ENCODE measurements at places on chromosomes 7 and 10.

DNA sequence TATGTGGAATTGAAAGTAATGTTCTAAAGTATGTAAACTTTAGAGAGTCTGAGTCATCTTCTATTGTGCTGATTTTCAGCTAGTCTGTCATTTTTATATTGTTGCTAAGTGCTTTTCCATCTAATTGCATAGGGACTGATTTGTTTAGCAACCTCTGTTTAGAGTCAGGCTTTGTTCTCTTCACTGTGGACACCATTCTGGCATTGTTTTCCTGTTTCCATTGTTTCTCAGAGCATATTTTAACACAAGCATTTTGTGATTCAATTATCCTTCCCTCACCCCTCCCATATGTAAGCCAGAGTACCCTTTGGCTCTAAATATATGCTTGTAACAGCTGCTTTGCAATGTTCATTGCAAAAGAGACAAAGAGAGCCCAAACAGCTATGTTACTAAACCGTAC is 748.4 kb upstream of the PHF14 start:
- no peak for DNase-seq

- DNase-seq, result no peak
Measured at GRCh38 chr7:122511268-122511667, 187.6 kb downstream of the RNF133 start.

DNA sequence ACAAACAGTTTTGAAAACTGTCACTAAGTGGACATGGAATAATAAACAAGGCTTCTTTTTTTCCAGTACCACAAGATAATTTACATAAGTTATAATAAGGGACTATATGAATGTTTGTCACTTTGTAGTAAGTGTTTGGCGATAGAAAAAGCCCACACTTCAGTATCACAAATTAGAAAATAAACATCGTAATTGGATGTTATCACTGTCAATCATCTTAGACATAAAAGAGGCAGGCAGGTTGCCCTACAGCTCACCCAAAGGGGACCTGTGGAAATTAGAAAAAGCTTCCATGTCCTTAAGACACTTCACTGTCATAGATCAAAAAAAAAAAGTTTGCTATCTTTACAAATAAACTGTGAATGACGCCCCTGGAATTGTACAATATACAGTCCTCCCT is 3.6 kb upstream of the NOC3L start:
- no peak for DNase-seq

DNA sequence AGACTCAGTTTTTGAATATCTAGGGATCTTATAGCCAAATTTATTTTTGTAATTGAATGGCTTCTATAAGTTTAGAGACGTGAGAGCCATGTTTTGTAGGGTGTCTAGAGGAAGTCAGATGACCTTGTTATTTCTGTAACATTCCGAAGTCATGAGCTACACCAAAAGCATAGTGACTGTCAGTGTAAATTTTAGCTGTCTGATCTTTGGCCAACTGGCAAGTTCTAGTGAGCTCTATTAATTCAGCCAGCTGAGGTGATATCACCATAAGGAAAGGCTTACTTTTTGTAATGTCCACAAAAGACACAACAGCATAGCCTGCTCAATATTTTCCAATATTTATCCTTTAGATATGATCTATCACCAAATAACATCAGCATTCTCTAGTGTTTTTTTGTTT is 9.9 kb upstream of the NT5C3A start:
- DNase-seq, result no peak

DNA sequence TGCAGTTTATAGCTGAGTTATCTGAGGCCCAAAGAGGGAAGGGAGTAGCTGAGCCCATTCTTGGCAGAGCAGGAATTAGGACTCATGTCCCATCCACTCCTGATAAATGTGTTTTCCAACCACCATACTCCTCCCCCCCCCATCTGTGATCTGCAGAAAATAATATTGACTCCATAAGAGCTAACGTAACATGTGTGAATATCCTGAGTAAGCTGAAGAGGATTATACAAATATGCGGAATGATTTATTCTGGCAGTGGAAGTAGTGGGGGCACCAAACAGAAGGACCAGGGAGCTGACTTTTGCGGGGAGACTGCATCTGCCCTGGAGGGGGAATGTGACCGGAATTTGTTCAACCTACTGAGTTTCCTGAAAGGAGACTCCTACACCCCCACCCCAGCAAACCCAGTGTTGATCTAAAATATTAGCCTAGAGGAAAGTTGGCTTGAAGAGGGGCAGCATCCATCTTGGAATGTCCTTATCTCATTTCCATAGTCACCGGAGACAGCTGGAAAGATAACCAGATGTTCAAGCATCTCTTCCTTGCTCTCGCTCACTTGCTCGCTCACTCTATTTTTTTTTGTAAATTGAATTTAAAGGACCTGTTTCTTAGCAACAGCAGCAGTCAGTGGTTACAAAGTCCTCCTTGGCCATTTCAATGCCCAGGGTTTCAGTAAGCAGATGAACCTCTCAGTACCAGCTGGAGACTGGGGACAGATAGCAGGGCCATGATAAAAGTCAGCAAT is 114.7 kb downstream of the RPS24 start:
- DNase-seq, result no peak

DNA sequence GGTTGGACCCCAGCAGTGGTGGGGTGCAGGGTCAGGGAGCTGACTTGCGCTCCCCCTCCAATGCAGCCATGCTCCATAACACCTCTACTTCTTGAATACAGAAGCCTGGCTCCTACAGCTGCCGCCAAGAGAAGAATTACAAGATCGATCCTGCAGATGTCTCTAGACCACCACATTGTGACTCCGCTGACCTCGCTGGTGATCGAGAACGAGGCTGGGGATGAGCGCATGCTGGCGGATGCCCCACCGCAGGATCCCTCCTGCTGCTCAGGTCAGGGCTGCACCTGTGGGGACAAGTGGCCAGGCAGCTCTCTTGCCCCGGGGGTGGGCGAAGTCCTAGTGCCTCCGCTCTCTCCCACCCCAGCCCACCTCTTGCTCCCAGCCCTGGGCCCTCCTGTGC is 31.7 kb downstream of the ITIH2 start:
- DNase-seq, result no peak

- DNase-seq, result peak; percentile 24
Measured at GRCh38 chr10:99555825-99556523, 23.2 kb downstream of the NKX2-3 start.

DNA sequence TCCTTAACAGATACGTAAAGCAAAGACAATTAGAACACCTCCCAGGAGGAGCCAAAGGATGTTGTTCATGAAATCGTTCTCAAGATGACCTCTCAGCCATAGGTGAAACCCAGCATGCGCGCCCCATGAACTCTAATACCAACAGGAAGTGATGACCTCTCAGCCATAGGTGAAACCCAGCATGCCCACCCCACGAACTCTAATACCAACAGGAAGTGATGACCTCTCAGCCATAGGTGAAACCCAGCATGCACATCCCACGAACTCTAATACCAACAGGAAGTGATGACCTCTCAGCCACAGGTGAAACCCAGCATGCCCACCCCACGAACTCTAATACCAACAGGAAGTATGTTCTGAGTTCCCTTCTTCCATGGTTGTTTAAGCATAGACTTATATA is 205.2 kb upstream of the ADARB2 start:
- no peak for DNase-seq

- DNase-seq, result no peak
Measured at GRCh38 chr7:37363536-37364491, 84.8 kb downstream of the ELMO1 start.

- no peak for DNase-seq
Measured at GRCh38 chr7:48042216-48042615, 6.9 kb downstream of the C7orf57 start.

DNA sequence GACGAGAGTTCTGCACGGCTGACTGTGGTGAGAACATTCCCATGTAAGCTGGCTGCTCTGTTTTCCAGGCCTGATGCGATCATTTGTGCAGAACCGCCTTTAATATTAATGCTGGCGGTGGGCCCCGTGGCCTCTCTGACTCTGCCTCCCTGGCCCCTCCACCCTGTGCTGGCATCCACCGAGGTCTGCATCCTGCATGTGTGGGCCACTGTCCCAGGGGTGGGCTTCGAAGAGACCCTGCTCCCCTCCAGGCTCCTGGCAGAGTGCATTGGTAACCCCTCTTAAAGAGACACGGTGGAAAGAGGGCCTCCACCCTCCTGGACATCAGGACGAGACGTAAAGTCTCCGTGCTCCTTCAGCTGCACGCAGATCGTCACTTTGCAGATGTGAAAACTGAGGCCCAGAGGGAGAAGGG is 67.3 kb upstream of the FAM20C start:
- no peak for DNase-seq

DNA sequence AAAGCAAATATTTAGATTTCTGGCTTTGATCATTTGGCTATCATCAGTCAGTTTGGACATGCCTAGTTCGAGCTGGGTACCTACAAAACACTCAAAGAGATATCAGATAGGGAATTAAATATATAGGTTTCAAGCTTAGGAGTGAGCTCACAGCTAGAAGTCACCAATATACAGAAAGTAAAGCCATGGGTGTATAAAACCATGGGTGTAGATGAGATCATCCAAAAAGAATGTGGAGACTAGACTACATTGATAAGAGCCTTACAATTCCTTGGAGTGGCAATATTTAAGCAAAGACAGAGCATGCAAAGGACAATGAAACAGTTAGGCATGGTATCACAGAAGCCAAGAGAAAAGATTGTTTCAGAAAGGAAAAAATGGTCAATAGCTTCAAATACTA is 7.2 kb upstream of the RALA start:
- no peak for DNase-seq

DNA sequence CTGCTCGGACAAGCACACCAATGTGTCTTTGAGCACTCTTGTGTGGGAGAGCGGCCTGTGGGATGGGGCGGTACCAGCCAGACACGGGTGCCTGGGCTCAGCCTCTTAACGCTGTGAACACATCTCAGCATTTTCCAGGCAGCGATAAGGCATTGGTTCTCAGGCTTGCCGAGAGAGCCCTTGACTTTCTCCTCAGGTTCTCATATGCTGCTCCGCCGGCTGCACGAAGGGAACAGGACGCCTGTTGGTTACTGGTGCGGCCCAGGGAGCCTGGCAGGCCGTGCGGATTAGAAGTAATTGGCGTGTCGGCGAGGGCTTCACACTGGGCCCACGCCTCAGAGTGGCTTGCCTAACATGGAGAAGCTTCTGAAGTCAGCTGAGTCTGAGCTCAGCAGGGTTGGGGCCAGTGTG is 456.7 kb upstream of the FOXK1 start:
- DNase-seq, result no peak

- no peak for DNase-seq
Measured at GRCh38 chr10:31668326-31668725, 260.3 kb downstream of the ARHGAP12 start.

- DNase-seq, result no peak
Measured at GRCh38 chr10:85036661-85037060, 708.3 kb downstream of the CCSER2 start.

- no peak for DNase-seq
Measured at GRCh38 chr10:123135415-123136141, at the start of gene HMX3. HMX3 (plus strand) TSS chr10:123135970; CDS start chr10:123136051, 81 bp downstream.

- DNase-seq, result no peak
Measured at GRCh38 chr7:105766421-105767073, 109.9 kb downstream of the ATXN7L1 start.

GRCh38 chr10:97631098-97631497 is 2.2 kb downstream of the MORN4 start:
- DNase-seq, result no peak

- no peak for DNase-seq
Measured at GRCh38 chr10:11208243-11208642, 190.6 kb downstream of the CELF2 start.

- DNase-seq, result no peak
Measured at GRCh38 chr10:77504873-77505257, 132.7 kb downstream of the KCNMA1 start.

GRCh38 chr10:106836933-106837663 is 327.4 kb downstream of the SORCS1 start:
- no peak for DNase-seq

Data from CD4-positive, alpha-beta T cell (primary cell).